ENCODE measurements at places on chromosomes 1 and 21. TPM values are rescaled to one million over a fixed set of nuclear protein-coding genes. Genes with fewer than 3 reads are reported as not detected.
A peak's percentile ranks its signal among the peaks of the same experiment; 100 is the strongest.

SHE gene
- 0.03 TPM for total RNA-seq

PPIAL4G gene
- total RNA-seq, result 0.15 TPM

SEC16B gene
- total RNA-seq, result not detected

DNA sequence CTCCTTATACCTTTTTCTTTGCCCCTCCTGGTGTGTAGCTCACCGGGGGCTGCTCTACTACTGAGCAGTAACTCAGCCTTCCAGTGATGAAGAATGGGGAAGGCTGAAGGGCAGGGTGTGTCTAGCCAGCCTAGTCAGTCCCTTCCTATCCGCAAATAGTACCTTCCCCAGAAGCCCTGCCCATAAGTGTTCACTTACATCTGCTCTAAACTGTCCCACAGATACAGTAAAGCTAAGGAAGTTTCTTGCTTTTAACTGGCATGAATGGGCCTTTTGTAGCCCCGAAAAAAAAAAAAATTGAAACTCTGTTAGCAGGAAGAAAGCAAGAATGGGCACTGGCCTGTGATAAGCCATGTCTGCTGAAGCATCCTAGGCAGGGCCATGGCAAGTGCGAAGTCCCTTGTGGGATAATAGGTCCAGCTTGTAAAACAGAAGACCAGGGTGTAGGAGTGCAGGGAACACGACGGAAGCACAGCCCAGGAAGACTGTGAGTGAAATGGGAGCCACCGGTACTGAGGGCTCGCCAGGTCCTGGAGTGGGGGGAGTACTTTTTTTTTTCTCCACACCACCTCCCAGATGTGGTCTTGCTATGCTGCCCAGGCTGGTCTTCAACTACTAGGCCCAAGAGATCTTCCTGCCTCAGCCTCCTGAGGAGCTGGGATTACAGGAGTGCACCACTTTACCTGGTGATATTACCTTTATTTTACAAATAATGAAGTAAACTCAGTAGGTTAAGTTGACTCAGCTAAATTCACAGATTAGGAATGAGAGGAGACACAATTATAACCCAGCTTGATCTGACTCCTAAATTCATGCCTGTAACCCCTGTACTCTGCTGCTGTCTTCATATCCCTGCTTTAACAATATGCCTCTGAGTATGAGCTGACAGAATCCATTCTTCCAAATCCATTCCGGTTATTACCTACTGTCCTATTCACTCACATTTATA lies 347.5 kb downstream of the SMYD3 start:
- no peak overlapping the region for H3K27ac ChIP-seq
- no peak overlapping the region for H3K4me3 ChIP-seq
- ATAC-seq, result no peak
- H3K27me3 ChIP-seq, result no peaks in the 10 kb centered on the region
- peaks cover 4% of the 10 kb centered on the region for H3K36me3 ChIP-seq

- ATAC-seq, result no peak
- H3K4me3 ChIP-seq, result no peak overlapping the region
- H3K27ac ChIP-seq, result no peak overlapping the region
- no peaks in the 10 kb centered on the region for H3K36me3 ChIP-seq
- H3K4me1 ChIP-seq, result peaks cover 4% of the 10 kb centered on the region
- no peaks in the 10 kb centered on the region for H3K27me3 ChIP-seq
Observed at GRCh38 chr21:17732306-17732705, 86.8 kb downstream of the C21orf91 start.

DNA sequence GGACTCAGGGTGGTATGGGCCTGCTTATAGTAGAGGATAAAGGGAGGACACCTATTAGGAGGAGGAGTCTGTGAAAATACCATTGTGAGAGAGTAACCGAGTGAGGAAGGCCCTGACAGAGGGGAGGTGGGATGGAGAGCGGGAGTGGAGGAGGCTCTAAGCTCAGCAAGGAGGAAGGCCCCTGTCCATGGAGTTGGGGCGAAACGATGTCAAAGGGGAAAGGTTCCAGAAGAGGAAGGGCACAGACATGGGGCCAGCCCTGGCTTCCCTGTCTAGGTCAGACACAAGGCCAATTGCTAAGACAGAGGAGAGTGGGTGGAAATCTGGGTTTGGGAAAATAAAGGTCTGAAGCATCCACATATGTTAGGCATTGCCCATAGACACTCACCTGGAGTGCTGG lies 44.2 kb downstream of the ELK4 start:
- peaks cover under 1% of the 10 kb centered on the region for H3K27me3 ChIP-seq
- no peak for ATAC-seq
- H3K4me1 ChIP-seq, result peaks cover 1% of the 10 kb centered on the region

GRCh38 chr1:52551507-52552235 lies 1.2 kb downstream of the TUT4 start:
- H3K4me1 ChIP-seq, result peaks cover 18% of the 10 kb centered on the region
- H3K36me3 ChIP-seq, result no peaks in the 10 kb centered on the region

DNA sequence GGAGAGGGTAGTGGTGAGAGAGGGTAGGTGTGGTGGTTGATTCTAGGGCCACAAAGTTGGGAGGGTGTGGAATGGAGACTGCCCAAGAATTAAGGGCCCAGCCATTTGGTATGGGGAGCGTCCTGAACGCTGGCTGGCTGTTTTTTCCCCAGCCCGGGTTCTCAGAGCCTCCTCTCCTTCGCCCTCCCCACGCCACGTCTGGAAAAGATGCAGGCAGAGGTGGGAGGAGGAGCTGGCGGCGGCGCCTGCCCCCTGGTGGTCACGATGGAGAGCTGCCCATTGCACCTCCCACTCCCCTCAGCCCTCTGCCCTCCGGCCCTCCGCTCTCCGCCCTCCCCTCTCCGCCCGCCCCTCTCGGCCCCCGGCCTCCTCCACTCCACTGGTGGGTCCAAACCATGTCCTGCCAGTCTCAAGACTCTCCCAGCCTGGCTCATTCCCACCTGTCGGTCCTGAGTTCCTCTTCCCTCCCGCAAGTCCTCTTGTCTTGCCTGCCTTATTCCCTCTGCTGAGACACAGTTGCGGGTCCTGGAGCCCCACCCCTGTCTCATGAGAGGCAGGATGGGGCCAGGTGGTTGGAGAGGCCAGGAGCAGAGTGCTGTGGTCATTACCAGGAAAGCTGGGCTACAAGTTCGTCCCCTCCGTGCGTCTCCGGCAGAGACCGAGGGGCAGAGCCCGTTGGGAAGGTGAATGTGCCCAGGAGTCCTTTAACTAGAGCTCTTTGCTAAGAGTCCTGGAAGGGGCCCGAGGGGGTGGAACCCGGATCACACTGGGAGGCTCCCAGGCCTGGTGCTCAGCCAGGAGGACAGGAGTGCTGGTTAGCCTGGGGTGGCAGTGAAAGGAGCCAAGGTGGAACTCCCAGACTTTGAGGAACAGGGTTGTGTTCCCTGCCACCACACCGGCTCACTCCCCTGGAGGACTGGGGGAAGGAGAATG lies 22.6 kb downstream of the ETNK2 start:
- no peaks in the 10 kb centered on the region for H3K27me3 ChIP-seq
- peaks cover 11% of the 10 kb centered on the region for H3K4me1 ChIP-seq
- H3K4me3 ChIP-seq, result peak overlapping the region; percentile 58
- H3K36me3 ChIP-seq, result no peaks in the 10 kb centered on the region
- H3K27ac ChIP-seq, result peak overlapping the region; percentile 48

- no peak for ATAC-seq
- H3K27ac ChIP-seq, result no peak overlapping the region
- H3K4me3 ChIP-seq, result no peak overlapping the region
- no peaks in the 10 kb centered on the region for H3K27me3 ChIP-seq
- H3K4me1 ChIP-seq, result no peaks in the 10 kb centered on the region
Observed at GRCh38 chr1:2890221-2890850, 88.8 kb upstream of the TTC34 start.

DNA sequence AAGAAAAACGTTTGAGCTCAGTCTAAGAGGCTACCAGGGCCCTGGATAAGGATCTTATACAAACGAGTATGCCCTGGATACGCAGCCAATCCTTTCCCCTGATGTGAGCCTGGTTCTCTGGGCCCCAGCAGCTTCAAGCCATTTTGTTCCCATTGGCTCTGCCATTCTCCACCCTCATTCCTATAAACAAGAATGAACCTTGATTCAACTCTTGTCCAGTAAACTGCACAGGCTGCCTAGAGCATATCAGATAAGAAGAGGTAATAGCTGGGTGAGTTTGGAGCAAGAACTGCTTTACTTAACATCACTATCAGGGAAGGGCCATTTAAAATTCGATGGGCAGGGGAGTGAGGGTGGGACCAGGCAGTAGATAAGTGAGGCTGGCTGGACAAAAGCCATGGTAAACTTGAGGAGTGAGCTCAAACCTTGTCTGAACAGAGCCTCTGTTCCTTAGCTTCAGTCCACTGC lies 11.3 kb downstream of the BTG2 start:
- H3K36me3 ChIP-seq, result peaks cover 10% of the 10 kb centered on the region
- no peak overlapping the region for H3K4me3 ChIP-seq
- no peak for ATAC-seq
- no peak overlapping the region for H3K27ac ChIP-seq
- H3K27me3 ChIP-seq, result no peaks in the 10 kb centered on the region

GRCh38 chr1:192530254-192530653 lies 45.3 kb upstream of the RGS1 start:
- peak overlapping the region; percentile 39 for H3K27ac ChIP-seq
- no peaks in the 10 kb centered on the region for H3K36me3 ChIP-seq
- no peaks in the 10 kb centered on the region for H3K27me3 ChIP-seq
- peaks cover 25% of the 10 kb centered on the region for H3K4me1 ChIP-seq

DNA sequence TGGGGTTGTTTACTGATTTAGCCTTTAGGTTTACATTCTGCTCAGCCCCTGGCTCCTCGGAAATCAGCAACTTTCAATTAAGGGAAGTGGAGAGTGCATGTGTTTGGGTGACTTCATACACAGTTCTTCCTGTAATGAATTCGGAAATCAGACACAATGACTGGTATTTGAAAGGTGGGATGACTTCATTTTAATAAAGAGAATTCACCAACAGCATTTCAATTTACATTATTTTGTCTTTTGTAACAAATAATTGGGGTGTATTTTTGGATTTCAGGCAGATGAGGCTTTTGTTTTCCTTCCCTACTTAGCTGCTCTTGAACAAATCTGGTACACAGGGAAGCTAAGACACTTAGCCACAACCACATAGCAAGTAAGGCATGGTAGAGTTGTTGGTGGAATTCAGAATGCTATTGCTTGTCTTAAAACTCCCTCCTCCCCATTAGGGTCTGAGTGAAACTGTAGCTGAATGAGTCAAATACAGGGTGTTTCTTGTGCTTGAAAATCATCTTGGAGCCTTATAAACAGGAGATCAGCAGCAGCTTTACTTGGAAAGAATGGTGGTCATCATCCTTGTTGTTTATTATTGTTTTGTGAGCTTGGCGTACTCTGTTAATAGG lies 917 bp downstream of the STX12 start:
- H3K27ac ChIP-seq, result peak overlapping the region; percentile 94
- H3K36me3 ChIP-seq, result peaks cover 39% of the 10 kb centered on the region
- no peaks in the 10 kb centered on the region for H3K27me3 ChIP-seq
- peaks cover 20% of the 10 kb centered on the region for H3K4me1 ChIP-seq
- H3K4me3 ChIP-seq, result peak overlapping the region; percentile 93

- no peaks in the 10 kb centered on the region for H3K36me3 ChIP-seq
- ATAC-seq, result no peak
- H3K27ac ChIP-seq, result no peak overlapping the region
- no peaks in the 10 kb centered on the region for H3K4me1 ChIP-seq
Observed at GRCh38 chr1:70778056-70778762, 269.4 kb downstream of the PTGER3 start.

- H3K36me3 ChIP-seq, result no peaks in the 10 kb centered on the region
- no peaks in the 10 kb centered on the region for H3K4me1 ChIP-seq
- H3K27ac ChIP-seq, result no peak overlapping the region
- ATAC-seq, result peak; percentile 58
- H3K27me3 ChIP-seq, result peaks cover 49% of the 10 kb centered on the region
- no peak overlapping the region for H3K4me3 ChIP-seq
Observed at GRCh38 chr1:212512816-212513559, 80.3 kb downstream of the NENF start.

DNA sequence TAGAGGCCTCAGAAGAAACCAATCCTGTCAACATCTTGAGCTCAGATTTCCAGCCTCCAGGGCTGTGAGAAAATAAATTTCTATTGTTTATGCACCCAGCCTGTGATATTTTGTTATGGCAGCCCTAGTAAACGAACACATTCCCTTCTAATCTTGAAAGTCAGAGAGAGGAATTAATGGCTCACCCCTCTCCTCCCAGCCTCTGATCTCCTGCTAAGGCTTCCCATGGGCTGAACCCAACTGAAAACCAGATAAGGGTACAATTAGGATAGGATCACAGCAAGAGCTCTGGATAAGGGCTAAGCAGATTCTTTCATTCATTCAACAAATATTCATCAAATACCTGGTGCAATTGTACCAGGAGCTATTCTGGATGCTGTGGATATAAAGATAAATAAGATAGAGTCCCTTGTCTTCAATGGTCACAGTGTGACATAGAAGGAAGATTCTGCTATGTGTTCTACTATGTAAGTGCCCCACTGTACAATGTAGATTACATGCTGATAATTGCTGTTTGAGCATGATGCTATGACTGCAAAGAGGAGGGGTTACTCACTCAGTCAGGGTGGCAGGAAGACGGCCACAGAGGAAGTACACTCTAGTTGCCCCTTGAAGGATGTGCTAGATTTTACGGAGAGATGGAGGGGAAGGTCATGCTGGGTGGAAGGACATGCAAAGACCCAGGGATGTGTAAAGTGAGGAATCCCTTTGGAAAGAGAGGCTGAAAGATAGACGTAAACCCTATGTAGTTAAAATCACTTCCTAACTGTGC lies 203.3 kb upstream of the JUN start:
- no peaks in the 10 kb centered on the region for H3K27me3 ChIP-seq
- H3K4me1 ChIP-seq, result peaks cover 5% of the 10 kb centered on the region
- ATAC-seq, result peak; percentile 43
- H3K36me3 ChIP-seq, result no peaks in the 10 kb centered on the region

- peaks cover 98% of the 10 kb centered on the region for H3K36me3 ChIP-seq
- H3K4me1 ChIP-seq, result peaks cover 63% of the 10 kb centered on the region
- H3K27ac ChIP-seq, result peak overlapping the region; percentile 92
- H3K27me3 ChIP-seq, result no peaks in the 10 kb centered on the region
- no peak for ATAC-seq
Observed at GRCh38 chr1:207812778-207813511, 61.1 kb downstream of the CD46 start.

- no peak for ATAC-seq
- H3K4me3 ChIP-seq, result no peak overlapping the region
- no peaks in the 10 kb centered on the region for H3K36me3 ChIP-seq
Observed at GRCh38 chr1:80988926-80989325, 811.8 kb upstream of the ADGRL2 start.

- H3K4me3 ChIP-seq, result peak overlapping the region; percentile 42
- peak overlapping the region; percentile 69 for H3K27ac ChIP-seq
- no peaks in the 10 kb centered on the region for H3K27me3 ChIP-seq
Observed at GRCh38 chr21:36207577-36208320, 51.1 kb downstream of the DOP1B start.

DNA sequence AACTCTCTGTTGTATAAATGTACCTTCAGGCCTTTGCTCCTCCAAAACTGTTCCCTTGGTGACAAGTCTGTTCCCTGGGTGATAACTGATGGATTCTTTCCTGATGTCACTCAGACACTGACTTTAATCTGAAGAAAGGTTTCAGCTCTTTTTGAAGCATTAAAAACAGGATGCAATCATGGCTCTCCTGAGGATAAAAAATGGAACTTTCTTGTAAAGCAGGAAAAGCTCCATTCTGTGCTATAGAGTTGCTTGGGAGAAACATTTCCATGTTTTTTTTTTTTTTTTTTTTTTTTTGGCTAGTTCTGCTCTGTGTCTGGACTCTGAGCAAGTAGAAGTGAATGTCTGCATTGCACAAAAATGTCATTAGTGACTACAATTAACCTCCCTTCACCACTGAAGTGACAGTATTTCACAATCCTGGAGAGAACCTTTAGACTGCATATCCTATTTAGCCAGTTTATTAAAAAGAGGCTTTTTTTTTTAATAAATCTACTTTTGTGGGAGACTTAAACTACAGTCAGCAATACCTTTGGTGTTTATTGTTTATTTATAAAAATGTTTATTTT lies 101.7 kb upstream of the PRMT6 start:
- peaks cover 6% of the 10 kb centered on the region for H3K27me3 ChIP-seq
- H3K36me3 ChIP-seq, result no peaks in the 10 kb centered on the region
- H3K4me1 ChIP-seq, result no peaks in the 10 kb centered on the region
- H3K27ac ChIP-seq, result no peak overlapping the region

GRCh38 chr1:214186103-214186824 lies 94.7 kb upstream of the SMYD2 start:
- no peaks in the 10 kb centered on the region for H3K36me3 ChIP-seq
- peaks cover 62% of the 10 kb centered on the region for H3K27me3 ChIP-seq
- no peak for ATAC-seq

Data from activated T-helper 17 cell treated with anti-CD3 and anti-CD28 coated beads, Interleukin-2, amount 50 U/mL, for 72 hours (primary cell).